Activated CD4-positive, CD25-positive, alpha-beta regulatory T cell treated with anti-CD3 and anti-CD28 coated beads, Interleukin-2, amount 50 U/mL, for 24 hours (primary cell): ENCODE measurements at places on chromosomes 1 and 21.

- ATAC-seq: no peak
Observed at GRCh38 chr1:175555266-175555665, 188.1 kb downstream of the TNR start.

GRCh38 chr1:54371038-54371941, 34.9 kb downstream of the SSBP3 start:
- no peak for ATAC-seq

DNA sequence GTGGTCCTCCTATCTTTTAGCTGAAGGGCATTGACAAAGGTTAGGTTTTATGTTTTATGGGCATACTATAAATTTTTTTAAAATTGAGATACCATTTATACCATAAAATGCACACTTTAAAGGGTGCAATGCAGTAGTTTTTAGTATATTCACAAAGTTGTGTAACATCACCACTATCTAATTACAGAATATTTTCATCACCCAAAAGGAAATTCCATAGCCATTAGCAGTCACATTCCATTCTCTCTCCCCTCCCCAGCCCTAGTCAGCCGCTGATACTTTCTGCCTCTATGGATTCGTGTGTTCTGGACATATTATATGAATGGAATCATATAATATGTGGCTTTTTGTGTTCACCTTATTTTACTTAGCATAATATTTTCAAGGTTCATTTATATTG, 135.8 kb upstream of the B3GALT2 start:
- ATAC-seq: no peak

DNA sequence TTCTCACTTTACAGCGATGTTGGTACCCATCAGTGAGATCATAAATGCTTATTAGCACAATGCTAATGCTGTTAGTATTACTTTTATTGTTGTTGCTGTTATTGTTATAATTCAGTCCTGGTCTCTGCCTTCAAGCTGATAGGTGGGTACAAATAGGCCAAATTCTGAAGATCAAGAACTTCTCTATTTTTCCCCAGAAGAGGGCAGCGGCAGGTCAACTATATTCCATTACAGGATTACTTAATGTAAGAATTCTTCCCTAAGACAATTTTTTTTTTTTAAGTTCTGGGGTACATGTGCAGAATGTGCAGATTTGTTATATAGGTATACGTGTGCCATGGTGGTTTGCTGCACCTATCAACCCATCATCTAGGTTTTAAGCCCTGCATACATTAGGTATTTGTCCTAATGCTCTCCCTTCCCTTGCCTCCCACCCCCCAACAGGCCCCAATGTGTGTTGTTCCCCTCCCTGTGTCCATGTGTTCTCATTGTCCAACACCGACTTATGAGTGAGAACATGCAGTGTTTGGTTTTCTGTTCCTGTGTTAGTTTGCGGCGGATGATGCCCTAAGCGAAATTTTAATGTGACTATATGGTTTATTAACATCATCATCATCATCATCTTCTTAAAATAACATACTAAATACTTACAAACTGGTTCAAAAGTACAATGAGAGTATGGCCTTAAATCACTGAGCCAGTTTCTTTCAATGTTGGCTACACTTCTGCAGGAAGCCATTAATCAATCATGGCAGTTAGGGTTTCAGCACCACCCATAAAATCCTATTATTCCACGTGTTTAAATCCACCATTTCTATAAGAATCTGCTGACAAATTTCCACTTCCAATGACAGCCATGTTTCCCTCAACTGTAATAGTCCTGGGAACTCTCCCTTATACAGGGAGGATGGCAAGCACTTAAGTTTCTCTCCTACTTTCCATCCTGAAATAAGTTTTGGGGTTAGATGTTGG, 19.2 kb downstream of the SLC19A2 start:
- no peak for ATAC-seq

GRCh38 chr1:201937624-201938213, 8.6 kb downstream of the LMOD1 start:
- ATAC-seq: no peak

GRCh38 chr21:16308269-16308668, 578.5 kb downstream of the USP25 start:
- peak; percentile 60 for ATAC-seq

GRCh38 chr21:33981391-33982101, 65.9 kb upstream of the ATP5PO start:
- no peak for ATAC-seq

GRCh38 chr21:36727866-36728265, 29.0 kb downstream of the SIM2 start:
- ATAC-seq: no peak

GRCh38 chr1:7430047-7430608, 341.0 kb upstream of the VAMP3 start:
- no peak for ATAC-seq

DNA sequence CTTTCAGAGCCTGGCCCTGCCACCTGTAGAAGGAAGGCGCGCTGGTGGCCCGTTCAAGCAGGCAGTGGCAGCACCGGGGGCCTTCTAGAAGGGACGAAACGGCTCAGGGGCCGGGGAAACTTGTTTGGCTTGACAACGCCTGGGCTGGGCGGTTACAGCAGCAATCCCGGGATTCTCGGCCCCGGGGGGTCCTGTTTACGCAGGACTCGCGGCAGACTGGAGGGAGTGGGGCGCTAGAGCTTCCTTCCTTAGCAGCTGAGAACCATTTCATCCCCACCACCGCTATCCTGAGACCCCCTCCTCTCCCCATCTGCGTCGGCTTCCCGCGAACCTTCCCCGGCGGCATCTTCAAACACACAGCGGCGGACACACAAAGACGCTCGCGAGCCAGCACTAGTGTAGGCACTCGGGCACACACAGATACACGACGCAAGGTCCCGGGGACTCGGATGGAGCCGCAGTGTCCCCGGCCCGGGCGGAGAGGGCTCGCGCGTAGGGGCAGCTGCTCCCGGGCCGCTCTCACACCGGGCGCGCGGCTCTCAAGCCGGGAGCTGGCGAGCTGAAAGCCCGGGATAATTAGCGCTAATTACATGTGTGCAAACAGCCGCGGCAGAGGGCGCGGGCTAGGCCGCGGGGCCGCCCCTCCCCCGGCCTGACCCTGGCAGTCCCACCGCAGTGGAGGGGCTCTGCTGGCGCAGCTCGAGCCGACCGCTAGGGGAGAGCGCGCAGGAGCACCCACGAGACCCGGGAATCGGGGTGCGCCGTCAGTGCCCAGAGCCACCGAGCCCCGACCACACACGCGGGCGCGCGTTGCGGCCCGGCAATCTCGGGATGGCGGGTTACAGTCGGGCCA, 271.4 kb downstream of the FOXD2 start:
- no peak for ATAC-seq

- ATAC-seq: no peak
Observed at GRCh38 chr21:32819694-32820093, 48.1 kb upstream of the PAXBP1 start.

GRCh38 chr1:53346814-53347176, 18.9 kb upstream of the LRP8 start:
- ATAC-seq: no peak

DNA sequence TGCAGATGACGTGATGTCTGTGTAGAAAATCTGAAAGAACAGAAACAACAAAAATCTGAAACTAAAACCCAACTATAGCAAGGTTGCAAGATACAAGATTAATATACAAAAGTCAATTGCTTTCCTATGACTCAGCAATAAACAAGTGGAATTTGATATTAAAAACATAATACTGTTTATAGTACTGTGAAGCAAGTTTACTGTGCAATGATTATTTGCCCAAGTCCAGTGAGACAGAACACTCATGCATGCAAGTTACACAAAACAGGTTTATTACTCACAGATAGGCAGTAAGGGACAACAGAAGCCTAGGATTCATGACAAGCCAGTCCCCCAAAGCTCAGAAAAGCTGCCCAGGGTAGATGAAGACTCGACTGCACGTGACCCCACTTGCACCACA, 62.4 kb upstream of the RAB4A start:
- ATAC-seq: no peak

DNA sequence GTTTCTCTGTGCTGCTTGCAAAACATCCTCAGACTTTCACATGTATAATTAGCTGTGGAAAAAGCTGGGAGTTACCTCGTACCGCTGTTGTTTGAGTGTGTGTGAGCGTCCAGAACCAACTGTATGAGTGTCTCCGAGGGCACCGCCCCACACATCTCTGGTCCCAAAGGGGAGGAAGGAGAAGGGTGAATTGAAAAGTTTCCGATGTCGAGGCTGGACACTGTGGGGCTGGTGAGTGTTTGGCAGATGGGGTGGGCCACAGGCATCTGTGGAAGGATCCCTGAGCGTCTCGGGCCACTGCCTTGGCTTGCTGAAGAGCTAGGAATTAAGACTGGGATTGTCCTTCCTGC, 1.2 kb downstream of the ATP2B4 start:
- no peak for ATAC-seq

GRCh38 chr1:77370583-77371306, 88.9 kb downstream of the AK5 start:
- peak; percentile 58 for ATAC-seq

- no peak for ATAC-seq
Observed at GRCh38 chr1:58063095-58063494, 483.4 kb downstream of the OMA1 start.

- ATAC-seq: no peak
Observed at GRCh38 chr1:85344256-85344694, 67.8 kb upstream of the BCL10 start.

GRCh38 chr1:10674700-10675609, 121.5 kb downstream of the CASZ1 start:
- ATAC-seq: no peak

DNA sequence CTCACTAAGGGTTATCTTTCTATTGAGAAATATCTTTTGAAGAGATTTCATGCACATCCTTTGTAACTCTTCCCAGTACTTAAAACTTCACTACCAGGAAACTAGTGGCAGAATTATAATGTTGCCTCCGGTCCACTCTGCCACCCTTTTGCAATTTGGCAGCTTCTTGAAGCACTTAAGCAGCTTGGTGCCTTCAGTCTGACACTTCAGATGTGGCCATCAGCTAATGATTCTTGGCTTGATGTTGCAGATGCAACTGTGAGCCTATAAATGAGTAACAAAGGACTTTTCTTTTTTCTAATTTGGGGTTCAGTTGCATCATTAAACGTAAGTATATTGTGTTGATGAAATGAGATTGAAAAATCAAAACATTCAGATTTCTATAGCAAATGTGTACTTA, 187.5 kb upstream of the C21orf91 start:
- ATAC-seq: no peak

DNA sequence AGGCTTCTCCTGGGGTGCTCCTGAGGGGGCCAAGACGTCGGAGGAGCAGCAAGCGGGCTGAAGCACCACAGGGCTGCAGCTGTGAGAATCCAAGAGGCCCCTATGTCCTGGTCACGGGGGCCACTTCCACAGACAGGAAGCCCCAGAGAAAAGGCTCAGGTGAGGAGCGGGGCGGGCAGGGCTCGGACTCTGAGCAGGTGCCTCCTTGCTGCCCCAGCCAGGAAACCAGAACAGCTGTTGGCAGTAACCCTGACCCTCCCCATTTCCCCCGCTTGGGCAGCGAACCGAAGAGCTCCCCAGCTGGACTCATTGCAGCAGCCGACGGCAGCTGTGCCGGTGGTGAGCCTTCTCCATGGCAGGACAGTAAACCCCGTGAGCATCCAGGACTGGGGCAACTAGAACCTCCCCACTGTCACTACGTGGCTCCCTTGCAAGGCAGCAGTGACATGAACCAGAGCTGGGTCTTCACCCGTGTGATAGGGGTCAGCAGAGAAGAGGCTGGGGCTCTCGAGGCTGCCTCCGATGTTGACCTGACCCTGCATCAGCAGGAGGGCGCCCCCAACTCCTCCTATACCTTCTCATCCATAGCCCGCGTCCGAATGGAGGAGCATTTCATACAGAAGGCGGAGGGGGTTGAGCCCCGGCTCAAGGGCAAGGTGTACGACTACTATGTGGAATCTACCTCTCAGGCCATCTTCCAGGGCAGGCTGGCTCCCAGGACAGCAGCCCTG, 625 bp downstream of the KLHDC7A start:
- ATAC-seq: no peak

GRCh38 chr1:162954824-162955223, 93.8 kb upstream of the CCDC190 start:
- no peak for ATAC-seq

DNA sequence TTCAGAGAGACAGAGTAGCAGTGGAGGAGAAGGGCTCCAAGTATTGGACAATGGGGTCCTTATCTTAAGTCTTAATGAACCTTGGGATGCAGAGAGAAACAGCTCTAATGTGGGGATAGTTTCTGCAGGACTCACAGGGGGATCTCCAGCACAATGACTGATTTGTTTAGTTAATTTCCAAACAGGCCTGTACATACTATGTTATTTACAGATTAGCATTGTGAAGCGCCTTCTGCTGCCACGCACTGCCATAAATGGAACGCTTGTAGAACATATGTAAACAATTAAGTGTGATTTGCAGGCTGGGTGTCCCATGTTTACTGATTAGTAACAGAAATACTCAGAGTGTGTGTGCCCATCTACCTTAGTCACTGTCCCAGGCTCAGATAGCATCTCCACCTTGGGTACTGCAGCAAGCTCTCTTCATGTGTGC, 56.1 kb downstream of the NTPCR start:
- ATAC-seq: no peak

DNA sequence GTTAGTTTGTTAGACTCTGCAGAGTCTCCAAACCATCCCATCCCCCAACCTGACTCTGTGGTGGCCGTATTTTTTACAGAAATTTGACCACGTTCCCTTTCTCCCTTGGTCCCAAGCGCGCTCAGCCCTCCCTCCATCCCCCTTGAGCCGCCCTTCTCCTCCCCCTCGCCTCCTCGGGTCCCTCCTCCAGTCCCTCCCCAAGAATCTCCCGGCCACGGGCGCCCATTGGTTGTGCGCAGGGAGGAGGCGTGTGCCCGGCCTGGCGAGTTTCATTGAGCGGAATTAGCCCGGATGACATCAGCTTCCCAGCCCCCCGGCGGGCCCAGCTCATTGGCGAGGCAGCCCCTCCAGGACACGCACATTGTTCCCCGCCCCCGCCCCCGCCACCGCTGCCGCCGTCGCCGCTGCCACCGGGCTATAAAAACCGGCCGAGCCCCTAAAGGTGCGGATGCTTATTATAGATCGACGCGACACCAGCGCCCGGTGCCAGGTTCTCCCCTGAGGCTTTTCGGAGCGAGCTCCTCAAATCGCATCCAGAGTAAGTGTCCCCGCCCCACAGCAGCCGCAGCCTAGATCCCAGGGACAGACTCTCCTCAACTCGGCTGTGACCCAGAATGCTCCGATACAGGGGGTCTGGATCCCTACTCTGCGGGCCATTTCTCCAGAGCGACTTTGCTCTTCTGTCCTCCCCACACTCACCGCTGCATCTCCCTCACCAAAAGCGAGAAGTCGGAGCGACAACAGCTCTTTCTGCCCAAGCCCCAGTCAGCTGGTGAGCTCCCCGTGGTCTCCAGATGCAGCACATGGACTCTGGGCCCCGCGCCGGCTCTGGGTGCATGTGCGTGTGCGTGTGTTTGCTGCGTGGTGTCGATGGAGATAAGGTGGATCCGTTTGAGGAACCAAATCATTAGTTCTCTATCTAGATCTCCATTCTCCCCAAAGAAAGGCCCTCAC, at the start of gene OLIG2:
Gene OLIG2 (plus strand): TSS at position 447 of the 954 bp plus-strand sequence. CDS start 928 bp downstream, outside the sequence.
- no peak for ATAC-seq
